ENCODE measurements at places on chromosomes 3 and 15.

DNA sequence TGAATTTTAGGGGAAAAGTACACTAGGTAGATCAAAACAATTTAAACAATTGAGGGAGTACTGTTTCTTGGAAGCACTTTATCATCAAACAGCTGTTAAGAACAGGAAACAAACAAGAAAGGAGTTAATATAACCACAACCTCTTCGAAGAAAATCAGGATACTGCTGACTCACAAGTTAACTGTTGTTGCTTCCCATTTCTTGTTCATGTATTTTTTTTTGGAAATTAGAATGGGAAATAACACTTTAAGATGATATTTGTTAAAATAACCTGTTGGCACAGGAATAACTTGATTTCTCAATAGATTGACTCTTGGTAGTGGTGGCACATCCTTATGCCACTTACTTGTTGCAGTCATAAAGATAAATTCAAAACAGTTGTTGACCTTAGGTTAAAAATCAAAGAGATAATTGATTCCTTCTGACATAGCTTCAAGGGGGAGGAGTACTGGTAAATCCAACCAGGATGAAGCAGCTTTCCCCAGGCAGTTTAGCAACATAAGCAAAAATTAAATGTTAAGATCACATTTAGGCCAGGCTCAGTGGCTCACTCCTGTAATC is 3.3 kb downstream of the BNIP2 start:
- DNase-seq = no peak

DNA sequence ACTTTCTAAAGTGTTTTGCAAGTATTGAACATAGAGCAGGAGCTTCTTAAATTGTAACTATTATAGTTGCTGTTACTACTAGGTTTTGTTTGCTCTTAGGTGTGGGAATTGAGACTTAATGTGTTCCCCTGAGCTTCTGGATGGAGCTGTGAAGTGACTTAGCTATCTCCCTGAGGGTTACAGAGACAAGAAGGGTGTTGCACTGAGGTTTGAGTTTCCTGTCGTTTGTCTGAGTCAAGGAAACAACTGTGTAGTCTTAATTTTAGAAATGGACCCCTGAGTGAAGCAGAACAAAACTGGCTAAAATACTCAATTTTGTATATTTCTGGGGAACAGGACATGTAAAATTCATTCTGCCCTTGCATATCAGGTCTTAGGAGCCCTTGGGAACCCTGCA is 20.4 kb downstream of the TTC21A start:
- DNase-seq = no peak

GRCh38 chr3:55704521-55704920 is 217.4 kb upstream of the WNT5A start:
- no peak for DNase-seq

DNA sequence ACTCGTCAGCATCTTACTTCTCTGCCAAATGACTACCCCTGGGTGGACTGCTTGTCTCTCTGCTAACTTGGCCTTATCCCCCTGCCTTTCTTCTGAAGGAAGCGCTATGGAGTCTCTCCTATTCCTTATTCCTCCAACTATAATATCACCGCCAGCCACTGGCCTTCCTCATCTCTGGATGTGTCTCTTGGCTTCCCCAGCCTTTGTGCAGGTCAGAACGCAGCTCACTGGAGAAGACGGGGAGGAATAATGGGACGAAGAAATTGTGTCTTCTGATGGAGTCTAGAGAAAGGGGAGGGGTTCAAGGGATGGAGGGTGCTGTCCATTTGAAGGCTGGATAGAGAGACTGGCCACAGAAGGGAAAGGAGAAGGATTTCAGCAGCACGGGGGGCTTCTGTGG is 16.9 kb downstream of the ITGA11 start:
- DNase-seq = no peak

DNA sequence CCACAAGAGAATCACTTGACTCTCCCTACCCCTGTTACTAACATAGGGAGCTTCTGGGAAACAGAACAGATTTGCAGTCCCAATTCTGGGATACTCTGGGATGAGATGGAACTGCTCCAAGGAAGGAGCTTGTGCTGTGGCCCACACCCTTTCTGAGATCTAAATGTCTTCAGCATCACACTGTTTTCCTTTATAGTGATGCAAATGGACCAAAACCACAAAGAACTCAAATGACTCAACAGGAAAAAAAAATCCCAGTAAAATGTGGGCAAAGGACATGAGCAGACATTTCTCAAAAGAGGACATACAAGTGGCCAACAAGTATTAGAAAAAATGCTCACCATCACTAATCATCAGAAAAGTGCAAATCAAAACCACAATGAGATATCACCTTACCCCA is 155.6 kb downstream of the NECTIN3 start:
- no peak for DNase-seq

- no peak for DNase-seq
These were observed 32.8 kb upstream of the LEKR1 start for GRCh38 chr3:156793400-156793799.
